ENCODE measurements at places on chromosomes 5 and 9.

DNA sequence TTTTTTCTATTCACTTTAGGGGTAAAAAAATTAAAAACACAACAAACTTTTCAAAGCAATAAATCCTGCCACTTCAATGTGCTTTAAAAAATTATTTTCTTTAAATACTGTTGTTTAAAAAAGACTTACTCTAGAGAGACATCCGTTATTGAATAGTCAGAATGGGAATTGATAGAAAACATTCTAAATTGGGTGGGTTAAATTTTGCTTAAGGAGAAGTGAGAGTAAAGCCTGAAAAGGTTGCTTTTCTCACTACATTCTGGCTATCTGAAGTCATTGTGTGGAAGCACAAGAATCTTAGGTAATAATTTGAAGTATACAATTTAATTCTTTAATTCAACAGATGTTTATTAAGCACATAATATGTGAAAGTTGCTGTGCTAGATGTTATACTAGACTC, 509.3 kb downstream of the NR2F1-AS1 start:
- no peak for DNase-seq

- no peak for DNase-seq
These were observed 251.8 kb downstream of the CWC27 start for GRCh38 chr5:65020492-65020891.

- DNase-seq, result no peak
These were observed 2.6 kb upstream of the MSX2 start for GRCh38 chr5:174721530-174722432.

DNA sequence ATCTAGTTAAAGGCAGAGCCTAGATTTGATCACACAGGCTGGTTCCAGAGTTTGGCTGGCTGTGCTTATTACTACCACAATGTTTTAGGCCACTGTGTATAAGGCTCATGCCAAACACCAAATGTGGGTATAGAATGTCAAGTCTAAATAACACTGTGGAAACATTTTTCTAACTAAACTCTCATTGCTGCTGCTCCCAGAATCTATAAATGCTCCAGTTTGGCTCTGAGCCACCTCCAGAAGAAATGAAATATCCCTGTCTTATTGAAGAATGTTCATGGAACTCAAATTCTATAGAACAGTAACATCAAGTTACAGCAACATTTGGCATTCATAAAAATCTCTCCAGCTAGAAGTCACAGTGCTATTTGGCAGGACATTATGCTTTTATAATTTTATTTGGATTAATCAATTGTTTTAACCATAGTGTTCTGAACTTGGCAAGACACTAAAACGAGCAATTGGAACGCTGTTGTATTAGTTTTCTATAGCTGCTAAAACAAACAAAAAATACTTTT, 178.1 kb upstream of the COX7C start:
- no peak for DNase-seq

DNA sequence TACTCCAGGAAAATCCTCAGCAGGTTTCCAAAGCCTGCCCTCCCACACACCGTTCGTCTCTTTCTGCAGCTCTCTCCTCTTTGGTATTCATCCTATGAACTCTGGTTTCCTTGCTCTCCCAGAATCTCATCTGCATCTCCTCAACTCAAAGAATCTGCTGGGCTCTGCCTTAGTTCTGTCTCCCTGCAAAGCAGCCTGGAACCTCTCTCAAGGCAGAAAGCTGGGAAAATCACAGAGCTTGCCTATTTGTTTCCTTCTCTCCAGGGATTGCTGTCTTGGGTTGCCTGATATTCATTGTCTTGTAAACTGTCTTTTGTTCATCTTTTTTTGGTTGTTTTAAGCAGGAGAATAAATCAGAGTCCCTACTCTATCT, 5.3 kb upstream of the ERAP2 start:
- no peak for DNase-seq

DNA sequence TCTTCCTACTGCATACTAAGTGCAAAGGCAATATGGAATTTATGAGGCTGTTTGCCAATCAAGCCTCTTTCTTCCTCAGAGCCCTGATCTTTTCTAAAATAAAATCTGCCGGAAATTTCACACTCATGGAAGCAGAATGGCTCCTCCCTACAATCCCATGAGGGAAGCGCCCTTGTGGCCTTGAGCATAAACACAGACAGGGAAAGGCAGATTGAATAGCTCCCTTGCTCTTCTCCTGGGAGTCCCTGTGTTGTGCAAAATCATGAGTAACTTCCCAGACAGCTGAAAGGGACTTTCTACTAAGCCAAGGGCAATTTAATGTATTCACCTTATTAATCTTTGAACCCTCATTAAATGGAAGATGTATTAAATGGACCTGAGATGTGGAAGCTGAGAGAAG, 226.1 kb upstream of the PIK3R1 start:
- no peak for DNase-seq

GRCh38 chr5:1789834-1790471, 9.7 kb downstream of the MRPL36 start:
- DNase-seq, result no peak

DNA sequence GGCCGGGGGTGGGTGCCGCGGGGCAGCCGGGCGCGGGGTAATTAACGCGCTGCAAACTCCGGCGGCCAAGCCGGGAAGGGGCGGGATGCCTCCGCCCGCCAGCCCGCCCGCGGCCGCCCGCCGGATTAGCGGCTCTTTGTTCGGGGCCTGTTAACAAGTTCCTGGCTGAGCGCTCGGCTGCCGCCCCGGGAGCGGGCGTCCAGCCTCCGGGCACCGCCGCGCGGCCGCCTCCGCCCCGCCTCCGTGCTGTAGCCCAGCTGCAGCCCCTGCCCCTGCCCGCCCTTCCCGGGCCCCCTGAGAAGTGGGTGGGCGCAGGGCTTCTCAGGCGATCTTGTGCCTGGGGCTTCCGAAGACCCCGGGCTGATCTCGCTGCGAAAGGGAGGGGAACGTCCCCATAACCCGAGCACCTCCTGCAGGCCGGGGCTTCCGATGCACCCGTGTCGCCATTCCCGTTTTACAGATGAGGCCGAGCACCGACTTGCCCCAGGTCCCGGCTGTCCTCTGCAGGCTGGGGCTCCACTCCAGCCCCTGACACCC, 7.5 kb downstream of the UNC5A start:
- no peak for DNase-seq

GRCh38 chr9:35164711-35165110, 2.9 kb downstream of the UNC13B start:
- no peak for DNase-seq

DNA sequence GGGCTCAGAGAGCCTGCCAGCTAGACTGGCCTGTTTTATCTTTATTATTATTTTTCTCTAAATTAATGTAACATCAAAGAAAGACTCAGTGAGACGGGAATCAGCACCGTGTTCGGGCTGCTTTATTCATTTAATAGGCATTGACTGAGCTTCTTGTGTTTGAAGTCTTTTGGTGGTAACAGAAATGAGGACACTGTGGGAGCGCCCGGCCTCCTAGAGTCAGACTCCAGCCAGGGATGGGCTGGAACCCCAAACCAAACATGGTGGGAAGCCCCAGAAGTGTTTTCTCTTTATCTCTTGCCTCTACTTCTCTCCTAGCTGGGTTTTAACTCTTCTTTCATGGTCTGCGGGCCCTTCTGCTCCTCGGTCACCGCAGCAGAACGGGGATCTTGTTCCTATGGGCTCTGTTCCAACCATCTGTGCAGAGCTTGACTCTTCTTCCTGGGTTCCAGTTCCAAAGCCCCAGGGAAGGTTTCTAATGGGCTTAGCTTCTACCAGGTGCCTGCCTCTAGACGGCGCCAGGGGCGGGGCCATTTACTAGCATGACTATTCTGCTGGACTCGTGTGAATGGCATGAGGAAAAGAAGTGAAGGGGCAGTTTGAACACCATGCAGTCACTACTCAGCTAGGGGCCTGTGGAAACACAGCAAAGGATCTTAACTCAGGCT, 123.8 kb downstream of the FGF18 start:
- no peak for DNase-seq

DNA sequence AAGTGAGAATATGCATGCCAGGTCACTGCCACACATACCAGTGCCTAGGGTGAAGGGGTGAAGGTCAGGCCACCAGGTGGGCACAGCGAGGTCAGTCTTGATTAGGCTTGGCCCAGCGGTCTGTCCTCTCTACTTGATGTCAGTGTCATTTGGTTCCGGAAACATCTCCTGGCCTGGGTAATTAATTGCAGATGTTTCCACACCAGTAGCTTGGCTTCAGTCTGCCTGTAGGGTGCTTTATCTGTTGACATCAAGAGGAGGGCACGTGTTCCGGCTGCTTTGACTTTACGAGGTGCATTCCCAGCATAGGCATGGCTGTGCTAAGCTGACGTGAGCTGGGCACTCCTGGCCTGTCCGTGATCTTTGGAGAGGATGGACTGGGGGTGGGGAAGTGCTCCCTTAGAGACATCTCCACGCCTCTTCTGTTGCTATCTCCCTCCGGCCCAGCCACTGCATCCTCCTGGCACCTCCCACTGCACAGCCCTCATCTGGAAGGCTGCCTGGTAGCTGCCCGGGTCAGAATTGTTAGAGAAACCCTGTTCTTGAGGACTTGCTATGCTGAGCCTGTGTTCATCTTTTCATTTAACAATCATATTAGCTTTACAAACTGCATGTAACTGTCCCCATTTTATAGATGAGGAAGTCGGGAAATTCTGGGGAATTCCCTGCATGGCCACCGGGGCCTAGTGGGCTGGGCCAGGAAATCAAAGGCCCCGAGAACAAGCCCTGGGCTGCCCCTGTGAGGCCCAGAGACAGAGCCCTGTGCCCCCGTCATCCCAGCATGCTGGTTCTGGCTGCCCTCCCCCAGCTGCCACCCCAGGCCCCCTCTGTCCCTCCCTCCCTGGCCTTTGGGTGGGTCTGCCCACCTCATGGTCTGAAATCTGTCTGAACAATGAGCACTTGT, 29.1 kb downstream of the JADE2 start:
- DNase-seq, result peak; percentile 73

DNA sequence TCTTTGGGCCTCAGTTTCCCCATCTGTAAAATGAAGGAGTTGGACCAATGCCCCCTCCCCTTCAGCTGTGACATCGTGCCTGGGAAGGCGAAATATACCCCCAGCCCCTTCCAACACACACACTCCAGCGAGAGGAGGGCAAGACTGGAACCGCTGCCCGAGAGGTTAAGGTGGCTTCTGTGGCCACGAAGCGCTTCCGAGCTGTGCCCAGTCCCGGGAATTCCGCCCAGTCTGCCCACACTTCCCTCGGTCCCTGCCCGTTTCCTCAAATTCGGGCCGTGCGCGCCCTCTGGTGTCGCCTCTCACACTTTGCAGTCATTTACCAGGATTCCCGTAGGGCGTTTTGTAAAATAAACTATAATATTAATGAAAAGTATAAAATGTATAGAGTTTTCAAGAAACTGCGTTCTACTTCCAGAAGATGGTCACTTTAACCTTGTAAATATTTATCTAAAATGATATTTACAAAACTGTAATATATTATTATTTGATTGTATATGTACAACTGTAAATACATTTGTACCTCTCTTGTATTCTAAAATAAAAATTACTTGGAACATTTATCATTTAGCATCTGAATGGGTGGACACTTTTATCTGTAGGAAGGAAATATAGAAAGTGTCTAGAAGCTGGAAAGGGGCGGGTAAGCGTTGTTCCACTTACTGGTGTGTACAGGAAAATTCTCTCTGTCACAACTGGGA, 11.0 kb upstream of the EXOSC2 start:
- peak; percentile 79 for DNase-seq

DNA sequence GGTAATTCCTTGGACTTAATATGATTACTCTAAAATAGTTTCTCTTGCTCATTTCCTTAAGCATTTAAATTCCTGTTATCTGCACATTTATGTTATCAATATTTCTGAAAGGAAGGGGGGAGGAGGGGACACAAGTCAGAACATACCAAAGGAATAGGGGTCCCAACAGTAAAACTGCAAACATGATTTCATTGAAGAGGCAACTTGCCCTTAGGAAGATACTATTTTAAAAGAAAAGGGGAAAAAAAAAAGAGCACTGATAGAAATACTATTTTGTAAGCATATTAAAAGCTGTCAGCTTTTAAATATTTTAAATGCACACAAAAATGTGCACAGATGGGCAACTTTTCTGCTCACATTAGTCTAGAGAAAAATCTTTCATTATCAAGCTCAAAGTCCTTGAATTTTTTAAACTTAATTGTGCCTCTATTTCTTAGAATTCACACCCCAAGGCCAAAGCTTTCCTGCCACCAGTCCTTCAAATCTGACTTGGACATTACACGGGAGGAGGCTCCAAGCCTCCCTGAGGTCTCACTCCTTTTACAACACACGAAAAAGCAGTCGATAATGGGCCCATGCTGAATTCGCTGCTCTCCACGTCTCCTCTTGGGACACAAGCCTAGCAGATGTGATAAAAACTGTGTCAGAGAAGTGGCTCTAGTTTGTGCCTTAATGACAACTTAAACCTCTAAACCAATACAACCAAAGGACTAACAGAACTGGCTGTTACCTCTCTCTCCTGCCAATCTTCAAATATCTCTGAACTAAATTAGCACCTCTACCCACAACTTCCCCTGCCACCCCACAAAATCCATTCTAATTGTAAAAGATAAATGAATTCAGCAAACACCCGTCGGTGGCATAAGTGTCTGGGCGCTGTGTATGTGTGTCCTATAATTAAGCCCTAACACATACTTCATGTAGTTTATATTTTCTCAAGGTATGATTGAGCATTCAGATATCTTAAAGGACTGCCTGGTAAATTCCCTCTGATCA, 154.3 kb downstream of the DENND1A start:
- no peak for DNase-seq

DNA sequence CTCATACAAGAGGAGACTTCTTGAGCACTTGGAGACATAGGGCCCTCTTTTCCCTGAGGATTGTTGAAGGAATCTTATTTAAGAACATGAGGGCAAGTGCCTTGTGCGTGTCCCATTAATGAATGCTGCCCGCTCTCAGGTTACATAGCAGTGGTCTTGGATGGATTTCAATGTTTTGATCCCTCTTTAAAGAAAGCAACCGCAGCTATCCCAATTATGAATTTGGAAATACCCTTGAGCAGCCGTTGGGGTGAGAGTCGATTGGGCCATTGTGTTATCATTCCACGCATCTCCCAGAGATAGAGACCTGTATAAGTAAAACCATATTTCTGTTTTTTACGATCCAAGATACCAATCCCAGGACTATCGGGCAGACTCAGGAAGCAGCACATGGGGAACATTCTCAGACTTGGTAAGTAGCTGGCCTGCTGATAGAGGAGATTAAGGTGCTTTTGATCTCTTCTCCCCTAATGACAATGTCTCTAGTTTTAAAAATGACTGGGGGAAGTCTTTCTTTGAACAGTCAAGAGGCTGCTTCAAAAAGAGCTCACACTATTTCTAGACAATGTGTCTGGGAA, 145.3 kb downstream of the MACROH2A1 start:
- DNase-seq, result no peak

All from left ventricle myocardium inferior (tissue), 1 donor.